ENCODE measurements at places on chromosomes 11 and 22.

DNA sequence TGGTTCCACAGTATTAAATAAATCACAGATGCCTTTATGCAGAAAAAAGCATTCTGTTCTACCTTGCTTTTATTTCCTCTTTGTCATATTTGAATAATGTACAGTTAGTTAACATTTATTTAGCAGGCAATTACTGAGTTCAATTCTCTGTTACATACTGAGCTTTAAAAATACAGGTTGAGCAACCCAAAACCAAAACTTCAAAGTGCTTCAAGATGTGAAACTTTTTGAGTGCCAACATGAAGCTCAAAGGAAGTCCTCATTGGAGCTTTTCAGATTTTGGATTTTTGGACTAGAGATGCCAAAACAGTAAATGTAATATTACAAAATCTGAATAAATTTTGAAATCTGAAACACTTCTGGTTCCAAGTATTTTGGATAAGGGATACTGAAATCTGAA is 54.1 kb downstream of the PDHX start:
- no peak for DNase-seq

- no peak for DNase-seq
Measured at GRCh38 chr11:62306227-62306626, 7.4 kb upstream of the SCGB1D4 start.

DNA sequence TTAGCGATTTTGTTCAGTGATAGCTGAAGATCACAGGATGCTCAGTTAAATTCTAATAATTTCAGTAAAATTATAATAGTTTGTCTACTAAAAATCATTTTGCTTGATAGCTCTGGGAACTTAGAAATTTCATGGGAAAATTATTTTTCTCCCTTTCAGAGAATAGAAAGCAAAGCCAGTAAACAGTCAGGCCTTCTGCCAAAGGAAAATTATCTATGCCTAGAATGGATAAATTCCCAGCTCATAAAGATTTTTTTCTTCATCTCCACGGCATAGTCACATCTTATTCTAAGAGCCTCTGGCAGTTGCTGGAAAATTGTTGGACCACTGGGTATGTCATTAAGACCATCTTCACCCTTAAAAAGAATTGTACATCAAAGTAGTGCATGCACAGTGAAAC is 169.6 kb upstream of the ANO3 start:
- DNase-seq = no peak

DNA sequence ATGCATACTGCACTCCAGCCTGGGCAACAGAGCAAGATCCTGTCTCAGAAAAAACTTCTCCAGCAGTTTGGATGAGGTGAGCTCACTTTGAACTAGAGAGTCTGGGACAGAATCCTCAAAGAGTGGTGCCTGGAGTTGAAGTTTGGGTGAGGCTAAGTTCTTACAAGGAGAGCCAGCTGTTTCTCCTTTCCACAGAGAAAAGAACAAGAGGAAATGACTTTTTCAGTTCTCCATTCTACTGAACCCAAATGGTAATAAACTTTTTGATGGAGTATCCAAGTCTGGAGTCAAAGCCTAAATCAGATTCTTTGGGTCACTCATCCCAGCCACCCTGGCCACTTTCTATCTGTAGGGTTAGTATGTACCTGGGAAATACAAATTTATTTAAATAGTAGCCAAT is 102.7 kb downstream of the TRAF6 start:
- DNase-seq = no peak

DNA sequence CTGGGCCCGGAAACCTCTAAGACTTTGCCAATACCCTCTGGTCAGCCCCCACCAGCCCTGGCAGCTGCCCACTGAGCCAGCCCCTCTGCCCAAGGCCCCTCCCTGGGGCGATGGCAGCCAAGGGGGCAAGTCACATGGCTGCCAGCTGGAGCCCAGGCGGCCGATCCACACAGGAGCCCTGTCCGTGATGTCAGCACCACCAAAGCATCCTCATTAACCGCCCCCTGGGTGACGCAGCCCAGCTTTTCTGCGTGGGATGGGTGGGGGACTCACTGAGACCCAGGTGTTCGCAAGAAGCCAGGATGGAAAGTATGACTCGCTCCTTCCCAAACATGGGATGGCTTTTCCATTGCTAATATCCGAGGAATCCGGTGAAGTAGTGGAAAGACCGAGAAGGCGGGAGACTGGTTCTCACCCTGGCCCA is 46.6 kb upstream of the WNT7B start:
- peak; percentile 81 for DNase-seq

- DNase-seq = no peak
Measured at GRCh38 chr11:109892321-109892794, 200.8 kb upstream of the ZC3H12C start.

DNA sequence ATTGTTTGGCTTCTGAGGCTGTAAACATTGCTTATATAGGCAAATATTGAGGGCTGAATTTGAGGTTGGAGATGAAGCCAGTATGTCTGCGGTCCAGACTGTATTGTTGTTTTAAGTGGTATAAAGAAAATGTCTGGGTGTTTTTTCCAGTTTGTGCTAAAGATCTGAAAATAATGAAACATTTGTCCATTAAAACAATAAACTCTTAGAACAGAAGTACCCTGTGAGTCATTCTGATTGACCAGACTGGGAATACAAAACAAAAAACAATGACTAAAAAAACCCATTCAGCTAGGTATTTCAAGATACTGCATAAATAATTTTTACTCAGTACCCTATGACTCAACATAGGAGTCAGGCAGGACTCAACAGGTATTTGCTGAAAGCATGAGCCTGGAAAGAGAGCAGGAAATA is 20.4 kb downstream of the ALKBH8 start:
- peak; percentile 22 for DNase-seq

GRCh38 chr11:130101661-130102060 is 32.0 kb downstream of the APLP2 start:
- no peak for DNase-seq

- no peak for DNase-seq
Measured at GRCh38 chr11:8168485-8169257, at the start of gene RIC3. RIC3 (minus strand) TSS chr11:8169025; CDS start chr11:8168989, 36 bp downstream.

GRCh38 chr11:17734986-17735817 is 621 bp downstream of the KCNC1 start:
- DNase-seq = peak; percentile 68

DNA sequence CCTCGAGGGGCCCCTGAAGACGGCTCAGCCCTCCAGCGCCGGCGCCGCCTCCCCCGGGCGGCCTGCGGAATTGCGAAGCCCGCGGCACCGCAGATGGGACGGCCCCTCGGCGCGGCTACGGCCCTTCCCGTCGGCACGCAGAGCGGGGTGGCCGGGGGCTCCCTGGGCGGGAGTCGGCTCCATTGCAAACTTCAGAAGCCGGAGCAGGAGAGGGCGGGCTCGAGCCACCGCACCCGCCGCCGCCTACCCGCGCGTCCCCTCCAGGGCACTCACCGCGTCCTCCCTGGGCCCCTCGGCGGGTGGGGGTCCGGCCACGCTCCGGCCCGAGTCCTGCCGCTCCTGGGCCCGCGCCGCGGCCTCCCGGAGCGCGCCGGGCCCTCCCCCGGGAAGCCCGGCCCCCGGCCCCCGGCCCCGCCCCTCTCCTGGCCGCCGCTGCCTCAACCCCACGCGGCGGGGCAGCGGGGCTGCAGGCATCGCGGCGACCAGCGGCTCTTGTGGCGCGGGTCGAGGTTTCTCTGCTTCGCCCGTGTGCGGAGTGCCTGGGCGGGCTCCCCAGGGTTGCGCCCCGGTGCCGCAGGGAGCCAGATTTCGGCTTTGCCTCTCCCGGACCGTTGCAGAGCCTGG is at the start of gene PACSIN3:
PACSIN3 (minus strand) TSS at position 359 of the 624 bp plus-strand sequence. CDS start 3,707 bp downstream, outside the sequence.
- DNase-seq = peak; percentile 53

GRCh38 chr22:41922328-41922727 is 4.3 kb downstream of the TNFRSF13C start:
- no peak for DNase-seq

DNA sequence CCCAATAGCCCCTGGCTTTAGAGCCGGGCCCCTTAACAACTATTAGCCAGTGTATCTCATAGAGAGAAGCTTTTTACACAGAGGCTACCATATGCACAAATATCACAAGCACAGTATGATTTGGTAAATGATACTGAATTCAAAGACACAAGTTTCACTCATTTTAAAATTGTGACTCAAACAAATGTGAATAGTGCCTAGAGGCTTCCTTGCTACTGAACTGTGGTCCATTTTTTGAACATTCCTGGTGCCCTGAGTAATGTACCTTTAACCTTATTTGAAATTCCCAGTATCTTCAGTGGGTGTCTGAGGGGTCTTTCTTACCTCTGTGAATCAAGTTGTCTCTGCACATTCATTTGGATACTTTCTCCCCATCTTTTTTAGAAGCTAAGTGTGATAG is 156.2 kb downstream of the MAML2 start:
- no peak for DNase-seq

DNA sequence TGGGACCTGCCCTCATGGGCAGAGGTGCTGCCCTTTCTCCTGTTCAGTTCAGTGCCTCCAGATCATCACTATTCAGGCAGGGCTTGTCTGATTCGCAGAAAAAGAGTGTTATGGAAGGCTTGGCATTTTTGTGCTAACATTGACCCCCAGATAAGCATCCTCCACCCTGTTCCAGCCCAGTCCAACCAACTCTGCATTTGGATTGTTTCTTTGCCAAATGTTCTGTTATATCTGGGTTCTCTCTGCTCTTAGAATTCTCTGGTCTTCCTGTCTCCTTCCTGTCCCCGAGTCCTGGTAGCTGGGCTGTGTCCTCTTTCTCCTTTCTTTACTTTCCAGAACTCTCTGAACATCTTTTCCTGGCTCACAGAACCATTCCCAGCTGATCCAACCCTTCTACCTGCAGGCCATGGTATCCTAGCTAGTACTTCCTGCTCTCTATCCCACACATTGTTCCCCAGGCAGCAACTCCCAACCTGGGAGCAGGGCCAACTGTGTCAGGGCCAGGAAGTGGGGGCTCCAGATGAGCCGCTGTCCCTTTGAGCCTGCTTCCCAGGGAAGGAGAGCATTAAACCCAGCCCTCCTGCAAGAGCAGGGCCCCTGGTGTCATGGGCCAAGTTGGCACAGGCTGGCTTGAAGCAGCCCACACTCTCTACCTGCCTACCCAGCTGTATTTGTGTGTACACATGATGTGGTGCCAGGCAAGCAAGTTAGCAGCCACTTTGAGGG is 280.7 kb upstream of the CADM1 start:
- peak; percentile 10 for DNase-seq

DNA sequence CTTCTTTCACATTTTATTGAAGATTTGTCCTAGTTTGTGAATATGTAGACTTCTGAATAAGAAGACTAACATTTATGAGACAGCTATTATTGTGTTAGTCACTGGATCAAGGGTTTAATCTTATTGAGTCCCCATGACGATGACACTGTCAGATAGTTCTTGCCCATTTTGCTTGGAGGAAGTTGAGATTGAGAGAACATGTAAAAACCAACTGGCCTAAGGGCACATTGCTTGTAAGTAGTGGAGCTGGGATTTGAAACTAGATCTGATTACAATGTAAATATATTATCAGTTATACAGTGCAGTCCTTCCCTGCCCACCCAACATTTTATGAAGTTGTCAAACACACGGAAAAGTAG is 134.7 kb downstream of the HIPK3 start:
- DNase-seq = no peak

GRCh38 chr11:32316232-32316631 is 119.1 kb downstream of the WT1 start:
- no peak for DNase-seq

DNA sequence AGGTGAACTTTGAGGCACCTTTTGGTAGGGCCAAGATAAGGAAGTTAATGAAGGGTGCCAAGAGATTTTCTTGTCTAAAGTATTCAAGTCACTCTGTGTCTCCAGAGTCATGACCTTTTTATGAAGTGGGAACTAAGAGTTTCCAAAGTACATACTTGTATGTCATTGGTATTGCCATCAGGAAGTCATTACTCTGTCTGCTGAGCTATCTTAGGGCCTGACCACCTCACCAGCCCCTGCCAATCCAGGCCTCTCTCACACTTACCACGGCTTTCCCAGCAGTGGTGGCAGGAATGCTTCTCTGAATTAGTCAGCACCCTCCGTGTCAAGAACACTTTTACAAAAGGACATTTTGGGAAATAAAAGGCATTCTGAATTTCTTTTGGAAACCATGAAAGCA is 192.8 kb upstream of the MTNR1B start:
- peak; percentile 56 for DNase-seq

DNA sequence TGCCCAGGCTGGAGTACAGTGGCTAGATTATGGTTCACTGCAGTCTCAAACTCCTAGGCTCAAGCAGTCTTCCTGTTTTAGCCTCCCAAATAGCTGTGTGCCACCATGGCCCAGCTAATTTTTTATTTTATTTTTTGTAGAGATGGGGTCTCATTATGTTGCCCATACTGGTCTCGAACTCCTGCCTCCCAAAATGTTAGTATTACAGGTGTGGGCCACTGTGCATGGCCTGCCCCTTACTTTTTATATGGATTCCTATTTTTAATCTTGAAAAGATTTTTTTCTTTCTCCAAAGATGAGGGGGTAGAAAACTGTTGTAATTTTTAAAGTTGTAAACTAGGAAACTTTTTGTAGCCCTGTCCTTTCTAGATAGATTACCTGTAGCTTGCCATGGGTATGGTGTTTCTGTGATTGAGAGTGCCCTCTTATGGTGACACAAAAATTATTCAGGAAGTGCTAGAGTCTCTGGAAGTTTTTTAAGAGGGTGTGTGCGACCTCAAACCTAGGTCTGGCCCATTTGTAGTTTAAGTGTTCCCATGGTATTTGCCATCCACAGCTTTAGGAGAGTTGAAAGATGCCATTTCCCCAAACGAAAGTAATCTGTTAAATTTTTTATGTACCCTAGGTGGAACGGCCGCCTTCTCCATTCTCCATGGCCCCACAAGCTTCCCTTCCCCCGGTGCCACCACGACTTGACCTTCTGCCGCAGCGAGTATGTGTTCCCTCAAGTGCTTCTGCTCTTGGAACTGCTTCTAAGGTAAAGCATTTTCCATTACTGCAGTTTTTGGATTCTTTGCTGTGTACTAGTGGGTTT is 32.4 kb downstream of the MCAM start:
- DNase-seq = peak; percentile 40

GRCh38 chr11:15569305-15570025 is 454.7 kb downstream of the INSC start:
- DNase-seq = no peak

DNA sequence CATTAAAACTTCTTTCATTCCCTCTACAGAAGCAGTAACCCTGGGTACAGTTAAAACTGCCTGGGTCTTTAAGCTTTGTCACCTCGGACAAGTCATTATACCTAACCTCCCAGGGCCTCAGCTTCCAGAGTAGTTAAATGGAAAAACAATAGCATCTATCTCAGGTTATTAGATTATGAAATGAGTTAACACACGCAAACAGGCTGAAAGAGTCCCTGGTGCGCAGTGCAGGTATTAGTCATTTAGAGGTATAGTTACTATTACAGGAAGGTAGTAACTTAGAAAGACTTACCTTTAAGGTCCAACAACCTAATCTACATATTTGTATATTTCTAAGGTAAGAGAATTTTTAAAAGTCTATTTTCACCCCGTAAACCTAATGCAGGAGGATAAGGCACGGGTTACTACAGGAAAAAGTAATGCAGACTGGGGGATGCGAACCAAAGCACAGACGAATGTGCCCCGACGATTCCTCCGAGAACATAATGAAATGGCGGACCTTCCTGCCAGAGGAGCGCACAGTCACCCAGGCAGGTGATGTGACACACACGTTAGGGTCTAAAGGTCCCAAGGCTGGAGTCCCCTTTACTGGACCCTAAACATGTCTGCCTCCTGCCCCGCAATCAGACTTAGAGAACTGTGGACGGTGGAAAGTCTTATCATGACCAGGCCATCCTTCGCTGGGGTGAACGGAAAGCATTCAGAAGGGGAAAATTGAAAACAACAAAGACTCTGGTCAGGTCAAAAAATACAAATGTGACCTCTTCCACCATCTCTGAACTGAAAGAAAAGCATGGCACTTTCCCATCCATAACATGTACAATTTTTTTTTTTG is 1.3 kb downstream of the NAP1L4 start:
- no peak for DNase-seq
